ENCODE measurements at places on chromosomes 7 and 10.
A peak's percentile ranks its signal among the peaks of the same experiment; 100 is the strongest.

- DNase-seq: no peak
Observed at GRCh38 chr7:85025312-85025756, 161.5 kb downstream of the SEMA3D start.

GRCh38 chr10:22345301-22346095 is at the start of gene SPAG6:
TSS of gene SPAG6 (plus strand) at chr10:22345496. CDS start at chr10:22345612, 116 bp downstream.
- peak; percentile 82 for DNase-seq

- DNase-seq: no peak
Observed at GRCh38 chr7:92735707-92736106, 100.7 kb downstream of the CDK6 start.

- no peak for DNase-seq
Observed at GRCh38 chr10:29643771-29644501, 9.2 kb upstream of the SVIL start.

DNA sequence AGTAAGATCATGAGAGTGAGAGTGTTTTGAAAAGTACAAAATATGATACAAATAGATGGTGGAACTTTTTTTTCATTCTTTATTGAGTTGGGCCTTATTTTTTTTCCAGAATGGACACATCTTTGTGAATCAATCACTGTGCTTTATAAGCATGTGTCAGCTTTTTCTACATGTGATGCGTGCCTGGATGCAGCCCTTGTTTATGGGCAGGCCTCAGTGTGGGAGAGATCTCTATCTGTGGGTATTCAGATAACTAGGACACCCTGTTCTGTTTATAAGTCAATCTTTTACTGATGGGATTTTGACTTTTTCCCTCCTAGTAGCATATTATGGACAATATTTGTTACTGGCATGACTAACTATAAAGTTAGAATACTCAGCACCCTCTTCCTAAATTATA is 42.9 kb upstream of the IKZF1 start:
- peak; percentile 51 for DNase-seq

DNA sequence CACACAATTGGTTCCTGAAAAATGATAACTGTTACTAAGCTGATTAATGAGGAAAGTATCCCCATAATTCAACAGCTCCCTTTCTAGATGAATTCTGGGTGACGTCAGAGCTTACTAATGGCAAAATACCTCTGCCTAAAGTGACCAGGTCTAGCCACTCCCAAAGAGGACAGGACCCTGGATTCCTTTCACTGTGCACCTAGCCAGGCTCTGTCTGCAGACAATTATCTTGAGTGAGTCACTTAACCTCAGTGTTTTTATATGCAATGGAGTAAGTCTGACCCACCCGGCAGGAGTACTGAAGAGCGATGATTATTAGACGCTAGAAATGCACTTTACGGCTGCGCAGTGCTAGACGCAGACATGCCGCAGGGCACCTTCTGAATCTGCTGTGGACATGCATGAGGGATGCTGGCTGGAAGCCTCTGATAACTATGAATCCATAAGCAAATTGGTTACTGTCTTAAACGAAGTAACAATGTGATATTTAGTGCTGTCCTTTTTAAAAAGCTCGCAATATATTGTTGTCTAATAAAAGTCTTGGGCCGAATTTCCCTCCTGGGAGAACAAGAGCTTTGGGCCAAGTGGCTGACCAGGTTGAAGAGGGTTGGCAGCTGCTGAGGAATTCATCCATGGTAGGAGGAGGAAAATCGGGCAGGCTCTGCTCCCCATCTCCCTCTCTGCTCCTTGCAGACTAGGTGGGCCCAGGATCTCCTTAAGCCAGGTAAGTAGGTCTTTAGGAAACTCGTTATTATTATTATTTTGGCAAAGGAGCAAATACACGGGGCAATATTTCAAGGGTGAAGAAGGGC is 4.6 kb upstream of the INPP5A start:
- no peak for DNase-seq

DNA sequence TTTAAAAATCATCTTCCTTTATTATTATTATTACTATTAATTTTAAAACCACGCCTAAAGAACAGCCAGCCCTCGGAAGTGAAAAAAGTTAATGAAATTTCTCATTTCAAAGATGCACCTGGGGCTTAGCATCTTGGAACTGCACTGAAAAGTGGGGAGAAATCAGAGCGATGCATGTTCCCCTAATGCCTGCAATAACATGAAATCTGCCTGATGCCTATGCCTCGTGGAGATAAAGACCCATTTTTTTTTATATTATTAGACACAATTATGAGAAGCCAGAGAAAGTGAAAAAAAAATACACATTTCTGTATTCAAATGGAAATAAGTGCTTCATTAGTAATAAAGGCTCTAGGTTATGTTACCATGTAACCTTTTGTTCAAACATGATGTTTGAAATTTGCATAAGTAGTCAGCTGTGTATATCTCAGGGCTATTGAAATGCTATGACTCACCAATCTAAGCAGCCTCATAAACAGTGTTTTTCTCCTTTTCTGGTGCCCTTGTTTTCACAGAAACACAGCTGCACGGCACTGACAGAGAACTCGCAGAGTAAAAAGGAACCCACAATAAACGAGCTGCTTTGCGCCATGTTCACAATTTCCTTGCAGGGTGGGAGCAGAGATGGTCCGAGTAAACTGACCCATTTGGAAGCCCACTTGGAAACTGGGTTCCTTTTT is 175.8 kb upstream of the PRKCQ start:
- DNase-seq: no peak

DNA sequence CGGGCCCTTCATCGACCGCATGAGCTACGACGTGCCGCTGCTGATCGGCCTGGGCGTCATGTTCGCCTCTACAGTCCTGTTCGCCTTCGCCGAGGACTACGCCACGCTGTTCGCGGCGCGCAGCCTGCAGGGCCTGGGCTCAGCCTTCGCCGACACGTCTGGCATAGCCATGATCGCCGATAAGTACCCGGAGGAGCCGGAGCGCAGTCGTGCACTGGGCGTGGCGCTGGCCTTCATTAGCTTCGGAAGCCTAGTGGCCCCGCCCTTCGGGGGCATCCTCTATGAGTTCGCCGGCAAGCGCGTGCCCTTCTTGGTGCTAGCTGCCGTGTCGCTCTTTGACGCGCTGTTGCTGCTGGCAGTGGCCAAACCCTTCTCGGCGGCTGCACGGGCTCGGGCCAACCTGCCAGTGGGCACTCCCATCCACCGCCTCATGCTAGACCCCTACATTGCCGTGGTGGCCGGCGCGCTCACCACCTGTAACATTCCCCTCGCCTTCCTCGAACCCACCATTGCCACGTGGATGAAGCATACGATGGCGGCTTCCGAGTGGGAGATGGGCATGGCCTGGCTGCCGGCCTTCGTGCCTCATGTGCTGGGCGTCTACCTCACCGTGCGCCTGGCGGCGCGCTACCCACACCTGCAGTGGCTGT is 1.2 kb downstream of the SLC18A3 start:
- no peak for DNase-seq

DNA sequence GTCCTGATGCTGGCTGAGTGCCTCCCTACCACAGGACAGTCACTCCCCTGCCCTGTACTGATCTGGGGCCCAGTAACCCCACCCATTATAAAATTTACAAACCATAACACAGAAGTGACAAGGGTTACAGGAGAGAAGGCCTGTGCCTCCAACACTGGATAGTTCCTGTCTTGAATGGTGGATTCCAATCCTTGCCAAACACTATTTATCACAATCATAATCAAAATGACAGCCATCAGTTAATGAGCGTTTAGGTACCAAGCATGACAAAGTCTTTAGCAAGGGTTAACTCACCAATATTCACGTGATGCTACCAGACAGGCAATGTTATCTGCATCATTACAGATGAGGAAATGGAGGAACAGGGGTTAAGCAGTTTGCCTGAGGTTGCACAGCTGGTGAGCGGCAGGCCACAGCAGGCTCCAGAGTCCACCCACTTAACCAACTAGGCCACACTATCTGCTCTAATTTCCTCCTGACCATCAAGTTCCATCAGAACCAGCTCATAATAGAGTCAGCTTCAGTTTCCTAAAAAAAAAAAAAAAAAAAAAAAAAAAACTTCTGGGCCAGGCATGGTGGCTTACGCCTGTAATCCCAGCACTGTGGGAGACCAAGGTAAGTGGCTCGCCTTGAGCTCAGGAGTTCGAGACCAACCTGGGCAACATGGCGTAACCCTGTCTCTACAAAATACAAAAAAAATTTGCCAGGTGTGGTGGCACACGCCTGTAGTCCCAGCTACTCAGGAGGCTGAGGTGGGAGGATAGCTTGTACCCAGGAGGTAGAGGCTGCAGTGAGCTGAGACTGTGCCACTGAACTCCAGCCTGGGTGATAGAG is 14.2 kb downstream of the PDLIM1 start:
- DNase-seq: no peak

GRCh38 chr10:112946649-112947048 is 3.4 kb upstream of the TCF7L2 start:
- DNase-seq: no peak

- DNase-seq: no peak
Observed at GRCh38 chr10:3364768-3365480, 192.3 kb upstream of the PITRM1 start.

- no peak for DNase-seq
Observed at GRCh38 chr7:134502463-134503371, 24.6 kb upstream of the AKR1B10 start.

GRCh38 chr7:16587790-16588189 is 57.8 kb downstream of the ANKMY2 start:
- no peak for DNase-seq

DNA sequence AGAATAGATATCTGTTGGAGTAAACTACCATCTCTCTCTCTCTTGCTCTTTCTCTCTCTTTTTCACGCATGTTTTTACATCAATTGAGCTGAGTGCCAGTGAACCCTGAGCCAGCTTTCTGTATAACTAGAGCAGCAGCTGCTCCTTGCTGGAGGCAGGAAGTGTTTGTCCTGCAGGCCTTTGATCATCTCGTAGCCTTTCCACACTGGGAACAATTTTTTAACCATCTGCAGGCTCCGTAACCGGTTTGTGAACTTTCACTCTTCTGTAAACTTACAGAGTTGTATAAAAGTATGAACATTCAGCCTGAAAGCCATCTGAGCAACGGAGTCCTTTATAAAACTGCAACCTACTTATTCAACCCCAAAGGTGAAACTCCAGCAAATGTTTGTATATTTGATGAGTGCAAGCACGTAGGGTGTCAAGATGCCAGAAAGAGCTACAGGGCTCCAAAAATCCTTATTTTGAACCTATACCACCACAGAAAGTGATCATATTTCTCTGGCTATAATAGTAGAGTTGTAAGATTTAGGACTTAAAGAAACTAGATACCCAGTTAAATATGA is 162.8 kb upstream of the NFE2L3 start:
- no peak for DNase-seq

DNA sequence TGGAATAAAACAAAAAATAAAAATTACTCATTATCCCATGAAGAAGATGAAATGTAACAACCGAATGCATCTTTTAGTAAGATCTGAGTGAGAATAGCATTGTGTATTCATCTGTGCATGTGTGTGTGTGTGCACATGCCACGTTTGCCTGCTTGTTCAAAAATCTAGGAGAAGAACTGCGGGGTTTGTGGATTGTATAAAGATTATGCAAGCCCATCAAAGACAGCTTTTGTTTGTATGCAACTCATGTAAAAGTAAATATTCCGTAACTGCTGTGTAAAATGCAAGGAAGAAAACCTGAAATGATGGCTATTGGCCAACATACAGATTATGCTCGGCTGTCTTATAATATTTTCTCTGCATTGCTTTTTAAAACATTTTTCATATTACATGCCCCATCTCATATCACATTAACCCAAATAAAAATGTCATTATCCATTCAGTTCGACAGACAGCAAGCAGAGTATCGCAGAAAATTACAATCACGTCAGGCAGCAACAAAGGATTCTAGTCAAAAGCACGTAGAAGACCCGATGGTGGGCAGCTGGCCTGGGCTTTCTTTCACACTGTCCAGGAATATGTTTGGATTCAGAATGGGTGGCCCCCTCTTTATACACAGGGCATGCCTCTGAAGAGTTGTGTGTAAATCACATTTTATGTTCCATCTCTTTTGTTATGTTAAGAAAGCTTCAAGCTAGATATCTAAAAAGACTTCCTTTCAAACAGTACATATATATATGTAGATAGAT is 114.0 kb downstream of the PARP12 start:
- DNase-seq: no peak

Measured in activated CD4-positive, alpha-beta T cell treated with anti-CD3 and anti-CD28 coated beads for 36 hours (primary cell).